ENCODE measurements at places on chromosomes 2 and 18. TPM values are rescaled to one million over a fixed set of nuclear protein-coding genes. Genes with fewer than 3 reads are reported as not detected.

Gene SANBR
- 23.8 TPM for total RNA-seq

Gene LBX2
- 3.8 TPM for total RNA-seq

Gene AUP1
- total RNA-seq = 103 TPM

Gene OLA1
- 93.9 TPM for total RNA-seq

Gene UGT1A3
- not detected for total RNA-seq

Gene IL1A
- total RNA-seq = 0.99 TPM

Gene RSAD2
- total RNA-seq = 0.09 TPM

Gene CHN1
- 29.0 TPM for total RNA-seq

Gene TEKT4
- not detected for total RNA-seq

Gene CFC1
- total RNA-seq = not detected

Gene WNT10A
- not detected for total RNA-seq

Gene GNAL
- total RNA-seq = 0.65 TPM

Gene CFAP210
- total RNA-seq = not detected

Gene MEIS1
- 26.5 TPM for total RNA-seq

Gene AQP4
- not detected for total RNA-seq

Gene ALK
- total RNA-seq = not detected

Gene SAG
- not detected for total RNA-seq

DNA sequence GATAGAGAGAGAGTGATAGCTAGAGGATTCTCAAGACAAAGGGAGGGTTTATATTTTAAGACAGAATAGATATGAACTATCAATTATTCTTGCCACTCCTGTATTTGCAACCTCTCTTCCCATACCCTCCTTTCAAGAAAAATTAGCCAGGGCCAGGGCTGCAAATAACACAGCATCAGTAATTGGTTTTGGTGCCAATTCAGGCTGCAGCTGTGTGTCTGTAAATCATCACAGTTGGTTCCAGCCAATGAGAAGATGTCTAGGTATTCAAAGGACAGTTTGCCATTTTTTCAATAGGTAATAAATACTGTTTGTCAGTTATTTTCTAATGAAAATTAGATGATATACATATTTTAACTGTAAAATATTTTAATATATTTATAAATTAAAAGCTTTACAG is 73.5 kb downstream of the WDPCP start:
- no peak for DNase-seq

GRCh38 chr2:189233527-189233926 is 54.0 kb upstream of the COL5A2 start:
- no peak for DNase-seq

GRCh38 chr2:234964631-234965461 is 13.0 kb downstream of the SH3BP4 start:
- no peak for DNase-seq

- DNase-seq = no peak
These were observed 60.0 kb downstream of the CAPN13 start for GRCh38 chr2:30747206-30747605.

- no peak for DNase-seq
These were observed 127.7 kb downstream of the RNF152 start for GRCh38 chr18:61765097-61765496.

- DNase-seq = no peak
These were observed 188.6 kb downstream of the SH3RF3 start for GRCh38 chr2:109317471-109318095.

- DNase-seq = peak; percentile 86
These were observed 32.4 kb upstream of the CCDC150 start for GRCh38 chr2:196607073-196607472.

- DNase-seq = no peak
These were observed 99.7 kb downstream of the SMAD2 start for GRCh38 chr18:47830772-47831171.

GRCh38 chr2:240825476-240825875 is 5.5 kb upstream of the KIF1A start:
- DNase-seq = no peak

GRCh38 chr2:29295845-29296244 is 180.6 kb downstream of the CLIP4 start:
- DNase-seq = no peak

DNA sequence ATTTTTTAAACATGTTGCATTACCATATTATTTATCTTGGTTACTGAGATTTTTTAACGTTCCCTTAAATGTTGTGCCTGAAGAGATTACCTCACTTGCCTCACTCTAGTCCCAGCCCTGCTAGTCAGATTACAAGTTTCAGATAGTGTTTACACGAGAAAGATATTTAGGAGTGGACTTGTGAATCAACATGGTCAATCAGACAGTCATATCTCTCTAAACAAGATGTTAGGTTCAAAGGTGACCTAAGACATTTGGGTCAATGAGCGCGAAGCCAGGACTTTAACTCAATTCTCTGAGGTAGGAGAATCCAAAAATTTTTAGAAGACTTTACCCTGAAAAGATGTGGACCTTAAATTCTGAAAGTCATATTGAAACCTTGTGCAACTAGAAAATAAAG is 14.8 kb upstream of the CALCRL start:
- DNase-seq = peak; percentile 28

GRCh38 chr2:147198651-147199171 is 646.1 kb upstream of the ACVR2A start:
- no peak for DNase-seq

DNA sequence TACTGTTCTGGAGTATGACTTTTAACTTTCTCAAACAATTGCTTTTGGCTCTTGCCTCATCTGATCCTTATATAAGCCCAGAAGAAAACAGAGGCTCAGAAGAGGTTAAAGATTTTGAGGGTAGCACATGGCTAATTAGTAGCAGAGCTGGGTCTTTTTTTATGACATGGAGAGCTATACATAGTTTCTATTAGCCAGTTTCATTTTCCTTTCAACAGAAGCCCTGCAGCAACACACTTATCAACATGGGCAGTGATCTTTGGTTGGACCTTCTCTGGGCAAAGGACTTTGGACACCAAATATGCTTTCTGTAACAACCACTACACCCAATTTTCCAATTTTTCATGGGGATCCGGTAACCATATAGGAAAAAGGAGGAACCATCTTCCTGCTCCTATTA is 64.9 kb downstream of the NCKAP5 start:
- DNase-seq = no peak

DNA sequence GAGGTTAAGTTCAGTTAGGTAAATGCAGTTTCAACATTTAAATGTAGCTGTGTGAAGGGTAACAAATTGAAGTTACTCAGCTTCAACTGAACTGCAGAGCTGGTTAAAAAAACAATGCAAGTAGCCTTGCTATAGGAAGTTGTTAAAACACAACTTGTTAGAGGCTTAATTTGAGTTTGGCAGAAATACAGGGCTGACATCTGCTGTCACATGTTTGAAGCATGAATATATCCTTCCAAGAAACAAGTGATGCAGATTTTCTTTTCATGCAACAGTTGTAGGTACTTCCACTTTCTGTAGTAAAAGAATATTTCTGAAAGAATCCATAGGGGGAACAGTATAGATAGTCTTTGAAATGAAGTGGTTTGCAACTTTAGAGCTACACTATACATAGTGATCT is 208.7 kb upstream of the RASGRP3 start:
- DNase-seq = peak; percentile 79

DNA sequence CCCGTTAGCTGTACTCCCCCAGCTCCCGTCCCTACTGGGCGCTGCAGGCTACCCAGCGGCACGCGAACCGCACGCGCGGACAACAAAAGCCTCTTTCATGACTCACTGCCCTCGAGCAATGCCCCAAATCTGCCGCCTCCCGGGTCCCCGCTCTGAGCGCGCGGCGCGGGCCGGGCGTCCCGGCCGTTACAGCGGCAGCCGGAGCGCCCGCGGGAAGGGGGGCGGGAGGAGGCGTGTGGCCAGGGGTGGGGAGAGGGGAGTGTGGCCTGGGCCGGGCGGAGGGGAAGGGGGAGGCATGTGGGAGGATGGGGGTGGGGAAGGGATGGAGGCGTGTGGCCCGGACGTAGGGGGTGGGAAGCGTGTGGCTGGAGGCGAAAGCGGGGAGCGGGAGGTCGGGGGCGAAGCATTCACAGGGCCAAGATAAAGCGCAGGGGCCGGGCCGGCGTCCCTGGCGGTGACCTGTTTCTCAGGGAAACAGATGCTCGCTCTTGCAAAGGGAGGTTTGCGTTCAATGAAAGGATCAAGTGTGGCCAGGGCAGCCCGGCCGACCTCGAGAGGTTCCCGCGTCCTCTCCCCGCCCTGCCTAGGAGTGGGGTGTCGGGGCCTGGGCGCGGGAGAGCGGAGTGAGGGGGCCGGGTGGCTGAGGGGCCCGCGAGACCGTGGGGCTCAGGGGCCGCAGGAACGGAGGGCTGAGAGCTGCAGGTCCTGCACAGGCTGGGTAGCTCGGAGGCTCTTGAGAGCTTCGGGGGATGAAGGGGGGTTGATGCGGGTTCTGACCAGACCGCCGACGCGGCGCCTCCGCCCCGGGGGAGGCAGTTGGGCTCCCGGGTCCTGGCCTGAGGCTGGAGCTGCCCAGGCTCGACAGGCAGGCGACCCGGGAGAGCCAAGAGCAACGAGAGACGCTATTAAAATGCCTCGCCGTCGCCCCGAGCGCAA is 3.5 kb upstream of the NEUROD1 start:
- DNase-seq = no peak

DNA sequence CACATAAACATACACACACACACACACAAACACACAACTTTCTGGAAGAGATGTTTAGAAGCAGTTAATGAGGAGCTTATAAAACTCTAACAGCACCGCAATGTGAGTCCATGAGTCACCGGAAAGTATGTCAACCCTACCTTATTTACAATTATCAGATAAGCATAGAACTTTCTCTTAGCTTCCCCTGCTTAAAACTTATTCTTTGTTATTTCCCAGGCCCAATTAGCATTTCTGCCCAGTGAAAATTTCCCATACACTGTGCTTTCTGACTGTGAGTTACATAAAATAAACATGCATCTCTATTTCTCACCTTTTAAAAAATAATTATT is 737.6 kb downstream of the LRP1B start:
- peak; percentile 52 for DNase-seq

GRCh38 chr18:7414459-7414858 is 152.7 kb upstream of the PTPRM start:
- no peak for DNase-seq

DNA sequence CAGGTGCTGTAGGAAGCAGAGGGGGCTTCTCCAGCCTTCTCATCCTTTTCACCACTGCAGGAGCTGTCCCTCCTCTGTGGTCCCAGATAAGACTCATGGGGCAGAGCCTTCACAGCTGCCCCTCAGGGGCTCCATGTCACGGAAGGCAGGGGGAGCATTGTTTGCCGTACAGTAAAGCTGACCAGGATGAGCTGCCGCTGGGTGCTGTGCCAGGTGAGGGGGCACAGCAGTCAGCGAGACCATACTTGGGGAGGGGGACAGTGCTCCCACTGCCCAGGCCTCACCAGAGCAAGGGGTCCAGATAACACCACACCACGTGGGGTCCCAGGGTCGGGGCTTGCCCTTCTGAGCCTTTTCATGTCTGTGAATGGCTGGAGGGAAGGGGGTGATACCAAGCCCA is 46.3 kb downstream of the PLEKHB2 start:
- no peak for DNase-seq

- DNase-seq = peak; percentile 95
These were observed 81.9 kb upstream of the COL5A2 start for GRCh38 chr2:189261431-189261841.

DNA sequence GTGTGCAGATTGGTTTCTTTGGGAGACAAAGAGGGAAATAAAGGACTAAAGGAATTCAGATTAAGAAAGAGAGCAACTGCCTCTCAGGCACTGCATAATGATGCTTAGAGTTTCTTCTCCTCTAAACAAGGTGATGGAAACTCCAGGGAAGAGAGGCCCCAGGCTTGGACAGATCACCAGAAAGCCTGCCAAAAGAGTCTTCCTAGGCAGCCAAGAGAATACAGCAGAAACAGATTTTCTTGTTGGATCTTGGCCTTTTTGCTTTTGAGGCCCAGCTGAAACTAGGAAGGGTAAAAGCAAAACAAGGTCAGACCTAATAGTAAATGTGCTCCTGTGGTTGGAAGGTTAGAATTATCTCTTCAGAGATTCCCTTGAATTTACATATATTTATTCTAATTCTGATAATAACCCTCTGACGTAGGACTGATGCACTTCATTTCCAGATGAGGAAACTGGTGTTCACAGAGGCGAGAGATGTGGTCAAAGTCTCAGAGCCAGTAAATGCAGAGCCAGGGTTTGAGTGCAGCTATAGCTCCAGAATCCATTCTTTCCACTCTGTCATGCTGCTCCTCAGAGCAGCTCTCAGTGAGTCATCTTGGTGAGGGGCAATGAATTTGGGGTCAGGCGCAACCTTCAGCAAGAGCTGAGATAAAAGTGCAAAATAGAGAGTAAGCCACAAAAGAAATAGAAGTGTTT is 142.3 kb upstream of the FBXO11 start:
- DNase-seq = no peak

DNA sequence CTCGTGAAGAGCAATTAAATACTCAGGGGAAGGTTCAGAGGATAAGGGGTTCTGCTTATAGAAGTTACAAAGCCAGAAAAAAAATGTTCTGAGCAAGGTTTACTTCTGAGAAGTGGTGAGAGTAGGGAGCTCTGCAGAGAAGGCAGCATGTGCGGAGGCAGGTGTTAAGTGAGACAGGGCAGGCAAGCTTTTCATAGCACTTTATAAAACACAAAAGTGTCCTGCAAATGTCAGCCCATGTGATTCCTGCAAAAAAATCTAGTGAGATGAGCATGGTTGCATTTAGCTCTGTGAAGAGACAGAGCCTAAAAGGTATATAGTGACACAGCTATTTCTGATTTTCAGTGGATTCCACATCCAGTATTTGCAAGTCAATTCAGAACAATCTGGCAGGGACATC is 223.8 kb upstream of the SYT4 start:
- DNase-seq = no peak

GRCh38 chr2:180980943-180981911 is 822 bp downstream of the UBE2E3 start:
- peak; percentile 58 for DNase-seq

GRCh38 chr2:233091595-233092375 is 31.6 kb downstream of the INPP5D start:
- no peak for DNase-seq

GRCh38 chr18:59228351-59228750 is 8.4 kb downstream of the GRP start:
- DNase-seq = no peak

DNA sequence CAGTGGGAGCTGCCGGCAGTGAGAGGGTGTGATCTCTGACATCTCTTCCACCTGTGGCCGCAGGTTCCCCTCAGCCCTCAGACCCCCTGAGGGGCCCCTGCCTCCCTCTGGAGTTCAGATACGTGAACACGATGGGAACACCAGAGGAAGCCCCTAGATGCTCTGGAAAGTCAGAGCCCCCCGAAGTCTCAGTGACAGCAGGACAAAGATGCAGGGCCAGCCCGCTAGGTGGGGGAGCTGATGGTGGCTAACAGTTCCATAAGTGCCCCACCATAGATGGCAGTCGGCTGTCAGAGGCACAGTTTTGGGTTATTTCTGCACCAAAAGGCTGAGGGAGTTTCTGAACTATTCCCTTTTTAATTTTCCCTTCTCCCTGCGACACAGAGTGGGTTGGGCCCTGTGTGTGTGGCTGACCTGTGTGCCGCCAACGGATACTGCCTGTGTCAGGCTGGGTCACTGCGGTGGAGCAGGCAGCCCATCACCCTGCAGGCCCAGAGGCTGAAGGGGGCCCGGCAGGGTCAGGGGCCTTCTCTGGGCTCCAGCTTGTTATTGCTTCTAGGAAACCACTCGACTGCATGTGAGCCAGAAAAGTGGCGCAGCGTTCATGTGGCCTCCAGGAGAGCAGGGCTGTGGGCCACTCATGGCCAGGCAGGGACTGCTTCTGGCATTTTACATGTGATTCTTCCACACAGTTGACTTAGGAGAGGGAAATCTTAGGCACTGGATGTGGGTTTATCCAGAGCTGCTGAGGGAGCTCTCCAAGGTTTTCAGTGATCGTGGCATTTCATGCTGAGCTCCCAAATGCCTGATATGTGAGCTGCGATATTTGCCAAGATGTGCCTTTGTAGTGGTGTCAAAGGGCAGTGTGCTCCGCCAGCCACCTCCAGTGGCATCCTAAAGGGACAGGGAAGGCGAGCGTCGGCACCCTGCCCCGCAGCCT is 225.1 kb downstream of the SH3RF3 start:
- DNase-seq = no peak
